ENCODE measurements at places on chromosomes 6 and 20.
A peak's percentile ranks its signal among the peaks of the same experiment; 100 is the strongest.

DNA sequence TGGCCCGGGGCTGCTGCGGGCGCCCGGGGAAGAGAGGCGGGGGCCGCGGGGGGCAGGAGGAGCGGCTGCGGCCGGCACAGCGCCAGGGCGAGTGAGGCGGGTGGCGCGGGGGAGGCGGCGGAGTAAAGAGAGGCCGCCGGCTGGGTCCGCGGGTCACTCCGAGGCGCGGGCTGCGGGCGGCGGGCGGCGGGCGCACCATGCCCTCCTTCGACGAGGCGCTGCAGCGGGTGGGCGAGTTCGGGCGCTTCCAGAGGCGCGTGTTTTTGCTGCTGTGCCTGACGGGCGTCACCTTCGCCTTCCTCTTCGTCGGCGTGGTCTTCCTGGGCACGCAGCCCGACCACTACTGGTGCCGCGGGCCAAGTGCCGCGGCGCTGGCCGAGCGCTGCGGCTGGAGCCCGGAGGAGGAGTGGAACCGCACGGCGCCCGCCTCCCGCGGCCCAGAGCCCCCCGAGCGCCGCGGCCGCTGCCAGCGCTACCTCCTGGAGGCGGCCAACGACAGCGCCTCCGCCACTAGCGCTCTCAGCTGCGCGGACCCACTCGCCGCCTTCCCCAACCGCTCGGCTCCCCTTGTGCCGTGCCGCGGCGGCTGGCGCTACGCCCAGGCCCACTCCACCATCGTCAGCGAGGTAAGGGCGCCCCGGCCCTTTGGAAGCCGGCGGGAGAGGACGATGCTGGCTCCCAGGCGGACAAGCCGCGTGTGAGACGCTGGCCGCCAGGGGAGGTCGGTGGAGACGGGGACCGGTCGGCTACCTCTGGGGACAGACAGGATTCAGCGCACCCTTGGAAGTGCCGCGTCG, at the start of gene SLC22A3:
Gene SLC22A3 (plus strand): TSS at position 156 of the 797 bp plus-strand sequence. CDS start 42 bp downstream, at position 198.
- DNase-seq: no peak

GRCh38 chr6:145836170-145836569, 21.6 kb upstream of the FBXO30 start:
- peak; percentile 83 for DNase-seq

DNA sequence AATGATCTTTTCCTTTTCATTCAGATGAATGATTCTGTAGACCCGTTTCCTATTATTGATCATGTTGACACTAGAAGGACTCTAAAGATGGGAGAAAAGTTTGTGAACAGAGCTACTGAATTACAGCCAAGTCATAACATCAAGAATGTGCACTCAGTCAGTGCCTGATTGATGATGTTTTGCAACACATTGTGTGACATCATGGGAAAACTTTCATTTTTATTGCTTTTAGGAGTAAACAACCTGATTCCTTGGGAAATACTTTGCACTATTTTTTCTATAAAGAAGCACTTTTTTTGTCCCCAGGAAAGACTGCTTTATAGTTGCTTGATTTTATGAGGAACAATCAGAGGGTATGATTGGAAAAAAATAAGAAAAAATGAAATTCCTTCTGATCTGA, 383.8 kb upstream of the JAG1 start:
- no peak for DNase-seq

DNA sequence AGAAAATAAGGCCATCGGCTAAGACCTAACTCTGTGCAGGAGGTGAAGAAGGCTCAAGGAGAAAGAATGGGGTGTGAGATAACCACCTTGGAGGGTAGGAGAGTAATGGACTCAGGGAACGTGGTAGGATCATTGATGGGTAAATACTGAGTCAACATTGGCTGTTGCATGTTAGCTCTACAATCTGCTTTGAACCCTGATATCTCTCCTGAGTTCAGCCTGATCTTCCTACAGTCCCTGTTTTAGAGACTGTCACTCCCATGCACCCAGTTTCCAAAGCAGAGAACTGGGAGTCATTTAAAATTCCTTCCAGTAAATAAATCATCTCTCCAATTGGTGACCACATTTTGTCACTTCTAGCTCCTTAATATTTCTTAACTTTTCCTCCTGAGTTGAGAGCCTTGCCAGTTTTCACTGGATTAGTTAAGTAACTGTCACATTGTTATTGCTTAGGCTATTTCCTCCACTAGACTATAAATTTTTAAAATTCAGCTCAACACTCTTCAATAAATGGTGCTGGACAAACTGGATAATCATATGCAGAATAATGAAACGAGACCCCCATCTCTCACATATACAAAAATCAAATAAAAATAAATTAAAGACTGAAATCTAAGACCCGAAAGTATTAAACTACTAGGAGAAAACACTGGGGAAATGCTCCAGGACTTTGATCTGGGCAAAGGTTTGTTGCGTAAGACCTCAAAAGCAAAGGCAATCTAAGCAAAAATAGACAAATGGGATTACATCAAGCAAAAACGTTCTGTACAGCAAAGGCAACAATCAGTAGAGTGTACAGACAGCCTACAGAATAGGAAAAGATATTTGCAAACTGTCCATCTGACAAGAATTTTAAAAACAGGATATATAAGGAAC, 138.9 kb upstream of the TMEM170B start:
- no peak for DNase-seq

- DNase-seq: no peak
Measured at GRCh38 chr20:63356511-63356910, 4.6 kb downstream of the CHRNA4 start.

Measured in LHCN-M2 (cell line).